ENCODE measurements at places on chromosomes 4 and X.

GRCh38 chr4:152998861-152999260, 62.7 kb downstream of the FHDC1 start:
- no peak for DNase-seq

- no peak for DNase-seq
Observed at GRCh38 chr4:154492288-154492687, 689 bp upstream of the DCHS2 start.

DNA sequence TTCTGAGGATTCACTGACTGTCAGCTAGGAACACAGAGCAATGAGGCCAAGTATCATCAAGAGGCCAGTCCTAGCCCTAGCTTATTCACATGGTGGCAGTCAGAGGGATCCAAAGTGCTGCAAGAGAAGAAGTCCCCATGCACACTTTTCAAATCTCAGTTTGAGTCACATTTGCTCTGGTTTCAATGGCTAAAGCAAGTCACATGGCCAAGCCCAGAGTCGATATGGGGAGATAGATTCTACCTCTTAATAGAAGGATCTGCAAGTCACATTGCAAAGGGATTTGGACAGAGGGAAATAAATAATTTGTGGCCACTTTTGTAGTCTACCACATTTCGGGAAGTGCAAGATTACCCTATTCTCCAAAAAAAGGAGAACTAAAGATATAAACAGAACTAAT, 3.7 kb upstream of the LCORL start:
- no peak for DNase-seq

DNA sequence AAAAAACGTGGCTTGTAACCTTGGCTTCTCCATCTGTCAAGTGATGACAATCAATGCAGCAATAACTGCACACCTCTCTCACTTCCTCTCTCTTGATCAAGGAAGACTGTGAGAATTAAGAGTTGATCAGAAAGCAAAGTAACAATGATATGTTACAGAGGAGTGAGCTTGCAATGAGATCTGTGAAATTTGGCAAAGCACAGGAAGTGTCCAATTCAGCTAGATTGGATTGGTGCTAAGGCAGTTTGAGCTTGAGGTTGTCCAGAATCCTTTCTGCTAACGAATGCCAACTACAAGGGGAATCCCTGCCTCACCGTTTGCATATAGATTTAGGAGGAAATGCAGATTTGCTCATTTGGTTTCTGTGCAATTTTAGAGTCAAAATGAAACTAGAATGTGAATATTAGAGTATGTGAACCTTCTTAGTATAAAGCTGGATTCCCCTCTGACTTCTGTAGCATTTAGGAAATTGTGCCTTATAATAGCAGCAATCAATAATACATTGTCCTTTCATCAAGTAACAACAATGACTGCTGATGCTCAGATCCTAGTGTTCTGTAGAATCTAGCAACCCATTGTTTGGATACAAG, 346.4 kb downstream of the PTTG2 start:
- no peak for DNase-seq

DNA sequence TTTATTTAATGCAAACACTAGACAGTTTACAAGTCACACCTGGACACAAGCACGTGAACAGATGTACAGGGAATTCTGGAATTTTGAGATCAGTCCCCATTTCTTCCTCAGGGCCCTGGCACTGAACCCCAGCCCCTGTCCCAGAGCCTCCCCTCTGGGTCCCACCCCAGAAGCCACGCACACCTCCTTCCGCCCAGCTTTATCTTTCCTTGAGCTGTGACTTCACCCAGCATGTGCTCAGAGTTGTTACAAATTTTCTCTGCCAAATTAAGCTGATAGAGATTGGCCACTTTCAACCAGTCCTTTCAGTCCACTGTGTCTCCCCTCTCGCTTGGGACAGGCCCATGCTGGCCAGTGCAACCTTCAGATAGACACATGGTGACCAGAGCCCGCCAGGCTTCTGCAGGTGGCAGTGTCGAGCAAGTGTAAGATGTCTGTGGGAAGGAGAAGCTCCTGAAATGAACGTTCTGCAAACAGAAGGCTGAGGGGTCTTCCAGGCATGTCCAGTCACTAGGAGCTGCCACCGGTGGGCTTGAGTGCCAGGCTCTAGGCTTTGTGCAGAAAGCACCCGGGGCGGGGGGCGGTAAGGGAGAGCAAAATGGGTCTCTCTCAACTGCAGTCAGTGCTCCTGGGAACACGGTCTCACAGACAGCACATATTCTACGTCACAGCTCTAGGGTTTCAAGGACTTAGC, 73.3 kb downstream of the MTMR1 start:
- DNase-seq = no peak

GRCh38 chr4:145183023-145183422, 2.6 kb upstream of the OTUD4 start:
- DNase-seq = no peak

- no peak for DNase-seq
Observed at GRCh38 chrX:16589211-16589610, 60.7 kb upstream of the S100G start.

GRCh38 chrX:119880552-119881437, 9.2 kb downstream of the NDUFA1 start:
- no peak for DNase-seq

DNA sequence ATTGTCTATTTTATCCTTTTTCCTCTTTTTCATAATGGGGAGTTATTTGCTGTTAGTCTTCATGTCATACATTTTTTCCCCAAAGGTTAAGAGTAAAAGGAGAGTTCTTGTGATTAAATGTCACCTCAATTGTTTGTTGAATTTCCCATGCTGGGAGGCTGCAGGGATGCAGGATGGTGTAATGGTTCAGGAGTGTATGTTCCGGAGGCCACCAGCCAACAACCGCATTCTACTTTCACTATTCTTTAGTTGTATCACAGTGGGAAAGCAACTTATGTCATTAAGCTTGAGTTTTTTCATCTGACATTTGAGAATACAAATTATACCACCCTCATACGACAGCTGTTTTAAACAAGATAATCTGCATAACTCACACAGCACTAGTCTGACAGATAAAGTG, 15.4 kb downstream of the AFP start:
- DNase-seq = peak; percentile 50

- DNase-seq = no peak
Observed at GRCh38 chr4:5052204-5052702, 973 bp downstream of the STK32B start.

DNA sequence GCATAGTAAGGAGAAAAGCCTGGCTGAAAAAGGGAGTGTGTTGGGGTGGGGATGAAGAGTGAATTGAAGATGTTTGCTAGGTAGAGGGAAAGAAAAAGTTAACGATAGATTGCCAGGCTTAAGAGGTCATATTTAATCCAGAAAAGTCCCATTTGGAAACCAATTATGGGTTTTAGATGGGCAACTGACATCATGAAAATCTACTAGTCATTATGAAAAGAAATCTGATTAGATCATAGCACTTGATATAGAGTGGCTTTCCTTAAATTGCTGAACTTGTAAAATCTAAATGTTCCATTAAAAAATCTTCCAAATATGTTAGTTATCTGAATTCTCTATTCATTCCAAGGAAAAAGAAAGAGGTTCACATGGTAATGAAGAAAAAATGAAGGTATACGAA, 37.5 kb upstream of the IL21 start:
- no peak for DNase-seq

DNA sequence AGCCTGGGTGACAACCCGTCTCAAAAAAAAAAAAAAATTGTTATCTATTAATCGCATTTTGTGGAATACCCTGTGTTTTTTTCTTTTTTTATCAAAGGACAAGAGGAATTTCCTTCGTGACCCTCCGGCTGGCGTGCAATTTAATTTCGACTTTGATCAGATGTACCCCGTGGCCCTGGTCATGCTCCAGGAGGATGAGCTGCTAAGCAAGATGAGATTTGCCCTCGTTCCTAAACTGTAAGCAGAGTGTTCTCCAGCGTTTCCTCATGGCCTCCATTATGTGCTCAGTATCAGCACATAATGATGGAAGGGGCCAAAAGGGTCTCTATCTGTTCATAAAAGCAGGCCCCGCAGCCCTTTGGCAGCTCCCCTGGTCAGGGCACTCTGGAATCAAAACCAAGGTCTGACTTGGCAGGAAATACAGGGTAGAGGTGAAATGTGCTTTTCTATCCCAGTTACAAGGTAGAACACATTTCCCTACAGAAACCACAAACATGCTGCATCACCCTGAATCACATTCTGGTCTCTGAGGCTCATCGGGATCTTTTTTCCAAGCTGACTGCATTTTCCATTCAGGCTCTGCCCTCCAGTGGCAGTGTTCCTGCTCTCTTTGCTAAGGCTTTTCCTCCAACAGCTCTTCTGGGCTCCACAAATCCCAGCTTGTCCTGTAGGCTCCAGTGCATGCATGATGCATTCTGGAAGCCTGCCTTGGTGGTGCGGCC, 24.4 kb downstream of the SYAP1 start:
- DNase-seq = no peak

GRCh38 chr4:23805450-23805851, 84.4 kb downstream of the PPARGC1A start:
- DNase-seq = no peak

DNA sequence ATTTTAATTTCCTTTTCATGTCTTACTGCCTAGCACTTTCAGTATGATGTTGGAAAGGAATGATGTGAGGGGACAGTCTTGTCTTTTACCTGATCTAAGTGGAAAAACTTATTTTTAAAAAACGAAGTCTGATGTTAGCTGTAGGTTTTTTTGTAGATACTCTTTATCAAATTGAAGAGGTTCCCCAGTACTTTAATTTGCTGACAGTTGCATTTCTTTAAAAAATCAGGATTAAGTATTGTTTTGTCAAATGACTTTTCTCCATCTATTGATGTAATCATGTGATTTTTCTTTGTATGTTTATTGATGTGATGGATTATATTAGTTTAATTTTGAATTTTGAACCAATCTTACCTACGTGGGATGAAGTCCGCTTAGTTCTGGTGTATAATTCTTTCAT, 568.4 kb upstream of the AGA start:
- no peak for DNase-seq

- no peak for DNase-seq
Observed at GRCh38 chrX:97740886-97741285, 857.2 kb downstream of the RPA4 start.

- no peak for DNase-seq
Observed at GRCh38 chrX:37662181-37662580, 23.4 kb upstream of the XK start.

- no peak for DNase-seq
Observed at GRCh38 chrX:116961872-116962582, 499.3 kb upstream of the CT83 start.

Data from NCI-H524 treated with DMSO at 0.1 percent for 48 hours (cell line).